ENCODE measurements at places on chromosomes 7 and 10. TPM values are rescaled to one million over a fixed set of nuclear protein-coding genes. Genes with fewer than 3 reads are reported as not detected.

UTF1 gene
- total RNA-seq = not detected

MRC1 gene
- total RNA-seq = 29.3 TPM

AP5Z1 gene
- total RNA-seq = 25.9 TPM

DNA sequence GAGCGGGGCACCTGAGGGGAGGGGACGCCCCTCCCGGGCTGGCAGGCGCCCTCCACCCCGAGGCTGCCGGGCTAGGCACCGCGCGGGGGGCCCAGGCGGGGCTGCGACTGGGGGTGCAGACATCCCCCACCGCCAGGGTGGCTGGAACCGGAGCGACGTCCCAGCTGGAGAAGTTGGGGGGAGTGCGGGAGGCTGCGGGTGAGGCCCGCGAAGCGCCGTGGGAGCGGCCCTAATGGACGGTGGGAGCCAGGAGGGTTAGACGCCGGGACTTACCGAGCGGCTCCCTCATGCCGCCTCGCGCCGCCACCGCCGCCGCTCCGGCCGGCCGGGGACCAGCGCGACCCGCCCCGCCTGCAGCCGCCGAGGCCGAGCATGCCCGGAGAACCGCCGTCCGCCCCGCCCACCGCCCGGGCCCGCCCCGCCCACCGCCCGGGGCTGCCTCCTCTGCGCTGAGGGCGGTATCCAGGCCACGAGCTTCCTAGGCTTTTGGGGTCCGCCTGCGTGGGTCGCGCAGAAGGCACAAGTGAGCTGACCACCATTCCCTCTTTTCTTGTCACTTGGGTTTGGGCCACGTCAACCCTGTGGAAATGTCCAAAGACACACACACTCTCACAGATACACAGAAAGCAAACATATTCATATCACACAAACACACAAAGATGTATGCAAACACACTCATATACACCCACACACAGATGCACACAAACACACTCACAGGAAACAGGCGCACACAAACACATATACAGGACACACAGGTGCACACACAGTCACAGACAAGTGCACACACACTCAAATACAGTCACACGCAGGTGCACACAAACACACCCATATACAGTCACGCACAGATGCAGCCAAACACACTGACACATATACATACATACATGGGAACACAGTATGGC is at the start of gene JCAD:
Gene JCAD, minus strand, starts transcription at position 378 of the 899 bp plus-strand sequence. CDS start 11,774 bp downstream, outside the sequence.
- DNase-seq = peak; percentile 57

DNA sequence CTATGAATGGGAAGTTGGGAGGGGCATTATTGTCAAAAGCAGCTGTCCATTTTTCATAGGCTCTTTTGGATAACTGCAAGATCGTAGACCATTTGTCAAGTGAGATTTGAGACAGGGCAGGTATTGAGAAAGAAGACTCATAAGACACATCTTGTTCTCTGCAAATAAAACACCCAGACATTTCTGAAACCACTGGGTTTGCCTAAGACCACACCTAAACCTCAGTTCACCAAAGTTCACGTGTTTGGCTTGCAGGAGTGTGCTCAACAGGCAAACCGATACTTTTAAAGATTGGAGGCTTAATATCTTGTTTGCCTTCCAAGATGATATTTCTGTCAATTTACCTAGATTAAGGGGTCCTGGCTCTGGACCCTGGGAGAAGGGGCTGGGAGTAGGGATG is 628.4 kb downstream of the CALN1 start:
- DNase-seq = no peak

DNA sequence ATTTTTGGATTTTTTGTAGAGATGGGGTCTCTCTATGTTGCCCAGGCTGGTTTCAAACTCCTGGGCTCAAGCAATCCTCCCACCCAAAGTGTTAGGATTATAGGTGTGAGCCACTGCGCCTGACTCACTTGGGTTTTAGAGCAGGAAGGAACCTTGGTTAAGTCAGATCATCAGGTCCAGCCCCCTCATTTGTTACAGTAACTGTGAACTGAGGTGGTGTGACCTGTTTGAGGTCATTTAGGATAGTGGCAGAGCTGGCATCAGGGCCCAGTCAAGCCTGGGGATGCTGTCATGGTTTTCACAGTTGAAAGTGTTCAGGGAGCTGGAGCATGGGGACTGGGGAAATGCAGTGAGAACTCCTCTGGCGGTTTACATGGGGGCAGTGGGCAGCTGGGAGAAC is 159.6 kb downstream of the TAX1BP1 start:
- no peak for DNase-seq

All from breast epithelium (tissue), 4 donors.